ENCODE measurements at places on chromosomes 16 and 17.

DNA sequence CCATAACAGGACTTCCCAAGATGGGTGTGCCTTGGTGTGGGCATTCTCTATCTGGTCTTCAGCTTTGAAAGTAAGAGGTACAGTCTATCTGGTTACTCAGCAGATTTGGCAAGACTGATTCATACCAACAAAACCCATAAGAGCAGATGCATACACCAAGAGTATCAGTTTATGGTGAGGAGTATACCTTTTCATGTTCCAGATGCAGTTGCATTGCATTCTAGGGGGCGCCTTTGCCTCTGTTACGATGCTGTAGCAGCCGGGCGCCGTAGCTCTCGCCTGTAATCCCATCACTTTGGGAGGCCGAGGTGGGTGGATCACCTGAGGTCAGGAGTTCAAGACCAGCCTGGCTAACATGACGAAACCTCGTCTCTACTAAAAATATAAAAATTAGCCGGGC is 31.1 kb upstream of the CARMIL2 start:
- peak; percentile 3 for DNase-seq

- DNase-seq: no peak
Measured at GRCh38 chr16:8874388-8874787, 5.6 kb upstream of the CARHSP1 start.

GRCh38 chr17:39225959-39226683 is 376 bp upstream of the STAC2 start:
- DNase-seq: peak; percentile 58

GRCh38 chr17:12815642-12816141 is 26.4 kb downstream of the ARHGAP44 start:
- no peak for DNase-seq

- peak; percentile 97 for DNase-seq
Measured at GRCh38 chr16:1677942-1678499, at the start of gene JPT2. Gene JPT2, plus strand, starts transcription at chr16:1678279. Its CDS starts 34 bp downstream, at chr16:1678313.

GRCh38 chr16:56998352-56998751 is 9.0 kb downstream of the NLRC5 start:
- no peak for DNase-seq

GRCh38 chr17:20189979-20190378 is 180.8 kb downstream of the SPECC1 start:
- no peak for DNase-seq

GRCh38 chr17:52227926-52228325 is 69.4 kb upstream of the CA10 start:
- no peak for DNase-seq

GRCh38 chr16:20326321-20326720 is 992 bp downstream of the GP2 start:
- no peak for DNase-seq
